ENCODE measurements at places on chromosomes 3 and 15.

GRCh38 chr3:122247825-122248185 lies 64.3 kb downstream of the CASR start:
- peak; percentile 92 for DNase-seq

DNA sequence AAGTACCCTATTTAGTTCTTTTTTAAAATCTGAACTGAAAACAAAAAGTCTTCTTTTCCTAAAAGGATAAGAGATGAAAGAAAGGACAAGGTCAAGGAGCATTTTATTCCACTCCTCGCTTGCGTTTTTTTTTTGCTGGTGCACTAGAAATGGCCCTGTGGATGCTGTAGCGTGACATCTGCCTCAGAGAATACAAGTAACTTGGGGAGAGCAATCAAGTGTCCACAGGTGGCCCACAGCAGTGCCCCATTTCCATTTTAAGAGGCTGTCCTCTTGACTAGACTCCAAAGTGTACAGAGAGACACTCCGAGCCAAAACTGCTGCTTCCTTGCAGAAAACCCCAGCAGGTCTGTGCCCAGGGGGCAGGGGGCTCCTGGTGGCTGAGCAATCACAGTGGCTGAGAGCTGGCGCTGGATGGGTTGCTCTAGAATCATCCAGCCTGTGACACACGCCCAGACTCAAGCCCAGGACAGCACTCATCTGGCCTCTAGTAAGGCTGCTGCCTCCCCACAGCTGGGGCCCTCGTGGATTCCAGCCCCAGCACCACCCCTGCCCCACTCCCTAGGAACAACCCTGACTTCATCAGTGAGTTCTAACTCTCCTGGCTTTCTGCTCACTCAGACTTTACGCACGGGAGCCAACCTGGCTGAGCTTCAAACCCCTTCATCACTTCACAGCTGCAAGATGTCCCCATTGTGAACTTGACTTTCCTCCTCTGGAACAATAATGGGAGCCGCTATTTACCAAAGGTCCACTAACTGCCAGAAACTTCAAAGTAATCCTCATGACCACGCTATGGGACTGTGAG lies 71.1 kb upstream of the SPATA12 start:
- no peak for DNase-seq

DNA sequence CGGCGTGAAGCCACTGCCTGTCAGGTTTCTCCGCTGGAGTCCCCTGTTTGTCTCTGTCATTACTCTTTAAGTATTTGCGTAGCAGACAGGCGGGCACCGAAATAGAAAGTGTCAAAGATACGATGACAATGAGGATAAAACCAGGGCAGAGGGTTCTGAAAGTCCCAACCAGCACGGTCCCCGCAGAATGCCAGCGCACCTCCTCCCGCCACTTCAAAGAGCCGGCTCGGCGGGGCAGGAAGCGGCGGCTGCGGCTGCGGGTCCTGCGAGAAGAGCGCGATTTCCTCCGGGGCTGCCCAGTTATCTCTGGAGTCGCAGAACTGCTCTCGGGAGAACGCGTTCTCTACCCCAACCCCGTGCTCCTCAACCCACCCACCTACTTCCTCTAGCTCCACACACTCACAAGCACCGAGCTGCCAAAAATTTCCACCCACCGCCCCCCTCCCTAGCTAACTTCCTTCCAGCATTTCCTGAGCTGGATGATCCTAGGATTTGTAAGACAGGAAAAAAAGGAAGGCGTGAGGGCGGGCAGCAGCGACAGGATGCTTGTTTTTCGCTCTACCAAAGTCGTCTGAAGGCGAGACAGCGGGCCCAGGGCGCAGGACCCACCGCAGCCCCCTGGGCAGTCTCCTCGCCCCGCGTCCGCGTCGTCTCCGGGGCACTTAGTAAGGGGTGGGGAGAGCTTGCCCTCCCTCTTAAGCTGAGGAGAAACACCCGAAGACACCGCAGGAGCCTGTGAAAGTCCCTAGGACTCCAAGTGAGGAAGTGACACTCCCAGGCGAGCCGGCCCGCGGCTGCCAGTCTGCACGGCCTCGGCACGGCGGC lies at the start of gene ARHGAP31:
Gene ARHGAP31, plus strand, starts transcription at position 513 of the 825 bp plus-strand sequence. CDS start 522 bp downstream, outside the sequence.
- DNase-seq: no peak

- no peak for DNase-seq
Measured at GRCh38 chr3:149460117-149460516, 14.4 kb upstream of the TM4SF4 start.

DNA sequence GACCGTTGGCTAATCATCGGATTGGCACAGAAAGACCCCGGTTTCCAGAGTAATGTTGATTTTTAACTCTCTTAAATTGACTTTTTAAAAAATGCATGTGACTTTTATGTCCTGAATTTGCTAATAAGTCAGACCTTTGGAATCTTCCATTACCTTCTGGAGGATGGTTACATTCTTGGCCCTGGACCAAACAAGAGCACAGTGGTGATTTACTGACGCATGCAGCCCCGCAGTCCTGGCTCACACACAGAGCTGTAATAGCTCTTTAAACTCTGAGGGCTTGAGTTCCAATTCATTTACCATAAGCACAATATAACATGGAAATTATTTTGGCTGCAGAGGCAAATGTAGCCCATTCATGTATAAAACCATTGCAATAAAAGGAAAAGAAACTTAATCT lies 25.1 kb downstream of the SOX14 start:
- DNase-seq: no peak

DNA sequence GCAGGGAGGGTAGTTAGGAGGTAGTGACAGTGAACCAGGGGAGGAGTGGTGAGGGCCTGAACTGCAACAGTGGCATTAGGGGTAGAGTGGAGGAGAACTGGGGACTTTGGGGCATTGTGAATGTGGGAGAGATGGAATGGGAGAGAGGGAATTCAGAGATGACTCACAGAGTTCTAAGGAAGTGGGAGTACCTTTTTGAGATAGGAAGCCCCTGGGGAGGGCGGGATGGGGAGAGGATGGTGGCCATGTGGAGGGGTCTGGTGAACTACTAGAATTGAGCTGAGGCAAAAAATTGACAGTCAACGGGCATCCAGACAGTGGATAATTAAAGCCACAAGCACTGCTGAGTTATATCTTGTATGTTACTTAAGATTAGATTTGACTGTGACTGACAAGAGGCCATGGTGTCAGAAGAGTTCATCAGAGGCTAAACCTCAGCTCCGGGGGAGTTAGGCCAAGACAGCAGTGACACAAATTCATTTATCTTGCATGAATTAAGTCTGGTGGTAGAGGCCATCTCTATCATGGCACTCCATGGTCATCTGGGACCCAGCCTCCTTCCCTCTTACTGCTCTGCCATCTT lies 34.0 kb downstream of the PLEKHO2 start:
- no peak for DNase-seq

DNA sequence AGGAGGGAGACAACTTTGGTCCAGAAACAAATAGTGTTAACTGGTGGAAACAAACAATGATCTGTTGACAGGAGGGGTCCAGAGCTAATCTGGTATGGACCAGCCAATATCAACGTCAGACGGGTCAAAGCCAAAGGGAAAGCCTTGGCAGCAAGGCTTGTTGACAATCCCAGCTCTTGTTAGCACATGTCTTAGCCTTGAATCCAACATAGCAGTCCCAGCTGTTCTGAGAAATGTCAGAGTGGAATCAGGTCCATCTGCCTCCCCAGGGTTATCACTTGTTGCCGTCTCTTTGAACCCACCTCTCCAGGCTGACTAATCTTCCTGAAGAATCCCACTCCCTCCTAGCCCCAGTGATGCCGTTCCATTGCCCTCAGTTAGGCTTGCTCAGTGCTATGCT lies 404.6 kb upstream of the MCTP2 start:
- DNase-seq: no peak

DNA sequence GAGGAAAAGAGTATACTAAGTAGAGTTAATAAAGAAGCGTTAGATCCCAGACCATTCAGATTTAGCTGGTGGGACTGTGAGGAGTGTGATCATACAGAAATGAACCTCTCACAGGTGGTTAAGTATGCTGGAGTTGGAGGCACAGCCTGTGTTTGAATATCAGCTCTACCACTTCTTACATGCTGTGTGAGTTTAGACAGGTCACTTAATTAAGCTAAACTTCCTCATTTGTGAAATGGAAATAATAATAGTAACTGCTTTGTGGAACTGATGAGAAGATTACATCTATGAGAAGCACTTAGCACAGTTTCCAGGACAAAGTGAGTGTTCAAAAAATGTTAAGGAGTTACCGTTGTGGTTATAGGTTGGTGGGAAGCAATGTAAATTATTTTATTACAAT lies 8.4 kb downstream of the ACP3 start:
- no peak for DNase-seq

- no peak for DNase-seq
Measured at GRCh38 chr15:42149493-42150218, 6.8 kb downstream of the PLA2G4F start.

DNA sequence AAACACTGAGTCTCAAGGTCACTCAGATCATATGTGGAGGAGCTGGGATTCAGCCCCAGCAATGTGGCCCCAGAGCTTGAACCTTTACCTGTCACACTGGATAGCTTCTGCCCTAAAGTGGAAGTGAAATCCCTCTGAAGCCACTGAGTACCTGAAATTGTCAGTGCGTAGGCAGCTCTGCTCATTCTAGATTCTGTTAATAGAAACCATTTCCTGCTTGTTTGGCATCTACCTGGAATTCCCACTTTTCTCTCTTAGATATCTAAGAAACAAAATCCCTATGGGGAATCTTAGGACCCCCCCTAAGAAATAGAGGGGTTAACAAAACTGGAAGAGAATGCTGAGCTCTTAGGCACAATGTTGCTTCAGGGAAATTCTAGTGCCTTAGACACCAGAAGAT lies 29.8 kb downstream of the FBXL22 start:
- no peak for DNase-seq

DNA sequence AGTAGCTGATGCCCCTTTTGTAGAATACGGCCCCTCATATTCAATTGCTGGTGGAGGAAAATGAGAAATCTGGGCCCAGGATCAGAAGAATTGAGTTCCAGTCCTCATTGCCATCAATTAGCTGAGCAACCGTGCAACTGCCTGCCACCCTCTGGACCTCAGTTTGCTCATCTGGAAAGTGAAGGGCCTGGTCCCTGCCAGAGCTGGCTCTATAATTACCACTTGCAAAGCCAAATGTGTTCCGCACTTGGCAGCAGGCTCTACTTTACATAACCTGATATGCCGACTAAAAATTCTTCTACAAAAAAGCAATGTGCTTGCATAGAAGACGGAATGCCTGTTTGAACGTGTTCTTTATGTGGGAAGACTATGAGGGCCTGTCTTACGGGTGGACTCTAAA lies 8.6 kb upstream of the ITGB5 start:
- no peak for DNase-seq

GRCh38 chr15:94416820-94417219 lies 185.5 kb downstream of the MCTP2 start:
- DNase-seq: no peak

DNA sequence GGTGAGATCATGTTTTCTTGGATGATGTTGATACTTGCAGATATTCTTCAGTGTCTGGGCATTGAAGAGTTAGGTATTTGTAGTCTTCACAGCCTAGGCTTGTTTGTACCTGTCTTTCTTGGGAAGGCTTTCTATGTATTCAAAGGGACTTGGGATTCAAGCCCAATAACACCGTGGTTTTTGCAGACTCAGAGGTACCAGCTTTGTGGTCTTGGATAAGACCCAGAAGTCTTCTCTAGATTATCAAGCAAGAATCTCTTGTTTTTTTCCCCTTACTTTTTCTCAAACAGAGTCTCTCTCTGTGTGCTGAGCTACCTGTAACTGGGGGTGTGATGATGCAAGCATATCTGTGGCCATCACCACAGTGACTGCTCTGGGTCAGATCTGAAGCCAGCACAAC lies 42.7 kb upstream of the CCK start:
- no peak for DNase-seq

GRCh38 chr3:159764490-159765029 lies 224.1 kb upstream of the IL12A start:
- DNase-seq: no peak

DNA sequence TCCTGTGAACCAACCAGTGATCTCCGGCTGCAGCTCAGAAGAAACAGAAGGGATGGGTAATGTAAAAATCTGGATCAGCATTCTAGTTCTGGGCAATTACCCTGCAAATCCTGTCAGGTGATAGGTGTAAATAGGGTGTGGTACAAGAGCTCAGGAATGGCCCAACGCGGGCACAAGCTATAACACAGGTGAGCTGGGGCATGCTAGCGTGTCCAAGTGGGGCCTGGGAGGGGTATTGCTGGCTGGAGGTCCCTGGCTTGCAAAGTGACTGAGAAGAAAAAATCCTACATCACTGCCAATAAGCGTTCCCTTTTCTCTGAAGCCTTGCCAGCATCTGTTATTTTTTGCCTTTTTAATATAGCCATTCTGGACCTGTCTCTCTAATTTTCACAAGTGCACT lies 9.7 kb upstream of the CHST2 start:
- no peak for DNase-seq

DNA sequence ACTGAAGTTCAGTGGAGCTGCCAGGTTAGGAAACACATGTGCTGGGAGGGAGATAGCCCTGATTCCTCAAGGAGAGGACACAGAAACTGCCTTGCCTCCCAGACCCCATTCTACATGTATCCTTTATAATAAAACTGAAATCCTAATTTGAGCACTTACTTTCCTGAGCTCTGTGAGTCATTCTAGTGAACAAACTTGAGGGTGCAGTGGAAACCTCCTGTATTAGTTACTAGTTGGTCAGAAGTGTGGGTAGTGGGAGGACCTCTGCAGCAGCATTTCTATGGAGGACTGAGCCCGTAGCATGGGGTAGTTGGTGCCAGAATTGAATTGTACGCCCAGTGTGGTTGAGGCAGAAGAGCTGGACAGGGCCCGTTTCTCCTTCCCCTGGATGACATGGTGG lies 23.9 kb downstream of the ATP1B3 start:
- DNase-seq: no peak

DNA sequence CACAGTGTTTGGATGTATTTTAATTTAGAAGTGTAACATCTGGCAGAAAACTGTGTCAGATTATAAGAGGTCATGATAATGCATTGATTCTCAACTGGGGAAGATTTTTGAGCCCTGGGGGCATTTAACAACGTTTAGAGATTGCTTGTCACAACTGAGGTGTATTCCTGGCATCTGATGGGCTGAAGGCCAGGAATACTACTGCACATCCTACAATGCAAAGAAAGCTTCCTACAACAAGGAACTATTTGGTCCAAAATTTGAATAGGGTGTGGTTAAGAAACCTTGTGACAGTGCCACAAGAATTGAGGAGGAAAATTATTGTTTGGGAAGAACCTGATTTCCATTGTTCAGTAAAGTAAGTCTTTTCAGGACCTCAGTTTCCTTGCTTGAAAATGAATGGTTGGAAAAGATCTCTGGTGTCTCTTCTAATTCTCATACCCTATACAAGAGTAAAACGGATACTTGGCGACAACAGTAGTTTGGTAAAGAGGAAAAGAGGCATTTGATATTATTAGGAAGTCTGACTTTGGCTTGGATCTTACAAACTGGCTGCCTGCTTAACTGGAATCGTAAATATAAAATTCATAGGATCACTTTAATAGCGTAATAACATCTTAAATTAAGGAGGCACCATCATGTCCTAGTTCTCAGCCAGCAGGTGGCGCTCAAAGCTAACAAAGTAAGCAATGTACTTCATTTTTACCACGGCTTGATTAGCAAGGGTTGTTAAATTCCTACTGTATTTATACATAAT lies 4.3 kb downstream of the DAZL start:
- DNase-seq: no peak

DNA sequence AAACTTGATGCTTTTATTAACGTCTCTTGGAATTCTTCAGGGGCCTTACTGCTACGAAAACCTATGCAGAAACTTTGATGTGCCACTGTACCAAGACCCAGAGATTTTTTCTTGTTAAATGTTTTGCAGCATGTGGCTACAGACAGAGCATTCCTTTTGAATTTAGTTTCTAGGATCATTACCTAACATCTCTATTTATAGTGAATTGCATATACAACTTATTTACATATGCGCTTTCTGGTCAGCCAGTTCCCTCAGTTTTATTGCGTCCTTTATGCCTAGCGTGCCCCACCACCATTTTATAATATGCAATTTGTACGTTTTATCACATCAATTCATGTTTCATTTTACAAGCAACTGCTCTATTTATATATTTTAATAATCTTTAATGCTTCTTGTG lies 46.2 kb upstream of the AGTR1 start:
- DNase-seq: no peak
